ENCODE measurements at places on chromosomes 12 and 14. TPM values are rescaled to one million over a fixed set of nuclear protein-coding genes. Genes with fewer than 3 reads are reported as not detected.

RITA1 gene
- polyA plus RNA-seq = 21.0 TPM

TAS2R13 gene
- polyA plus RNA-seq = not detected

TRHDE gene
- not detected for polyA plus RNA-seq

TMEM179 gene
- polyA plus RNA-seq = not detected

DCN gene
- polyA plus RNA-seq = not detected

NTF3 gene
- not detected for polyA plus RNA-seq

GPD1 gene
- polyA plus RNA-seq = not detected

BICD1 gene
- 2.9 TPM for polyA plus RNA-seq

STAC3 gene
- polyA plus RNA-seq = not detected

All from naive B cell (primary cell).